ENCODE measurements at places on chromosomes 2 and 18. TPM values are rescaled to one million over a fixed set of nuclear protein-coding genes. Genes with fewer than 3 reads are reported as not detected.
A peak's percentile ranks its signal among the peaks of the same experiment; 100 is the strongest.

GRCh38 chr18:48037481-48038271 lies 107.2 kb upstream of the SMAD2 start:
- no peak for DNase-seq

DNA sequence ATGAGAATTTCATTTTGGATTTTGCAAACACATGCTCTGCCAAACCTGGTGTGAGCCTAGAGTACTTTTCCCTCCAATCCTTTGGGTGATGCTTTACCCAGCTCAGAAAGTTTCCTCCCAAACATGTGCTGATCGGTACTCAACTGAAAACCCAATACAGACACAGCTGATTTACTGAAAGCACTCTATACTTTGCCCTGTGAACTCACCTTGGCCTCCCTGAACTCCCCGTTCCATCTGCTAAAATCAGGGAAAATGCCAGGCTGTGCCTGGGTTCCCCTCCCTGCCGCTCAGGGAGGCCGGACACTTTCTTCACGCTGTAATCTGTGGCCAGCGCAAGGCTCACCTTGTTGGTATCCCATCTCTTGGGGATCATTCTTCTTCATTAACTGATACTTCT lies 391.2 kb downstream of the CBLN2 start:
- DNase-seq = no peak

- no peak for DNase-seq
These were observed 192.8 kb downstream of the ARHGAP15 start for GRCh38 chr2:143321994-143322393.

The CCDC74B gene
- polyA plus RNA-seq = 17.4 TPM

GRCh38 chr2:71950256-71951082 lies 197.2 kb downstream of the CYP26B1 start:
- no peak for DNase-seq

DNA sequence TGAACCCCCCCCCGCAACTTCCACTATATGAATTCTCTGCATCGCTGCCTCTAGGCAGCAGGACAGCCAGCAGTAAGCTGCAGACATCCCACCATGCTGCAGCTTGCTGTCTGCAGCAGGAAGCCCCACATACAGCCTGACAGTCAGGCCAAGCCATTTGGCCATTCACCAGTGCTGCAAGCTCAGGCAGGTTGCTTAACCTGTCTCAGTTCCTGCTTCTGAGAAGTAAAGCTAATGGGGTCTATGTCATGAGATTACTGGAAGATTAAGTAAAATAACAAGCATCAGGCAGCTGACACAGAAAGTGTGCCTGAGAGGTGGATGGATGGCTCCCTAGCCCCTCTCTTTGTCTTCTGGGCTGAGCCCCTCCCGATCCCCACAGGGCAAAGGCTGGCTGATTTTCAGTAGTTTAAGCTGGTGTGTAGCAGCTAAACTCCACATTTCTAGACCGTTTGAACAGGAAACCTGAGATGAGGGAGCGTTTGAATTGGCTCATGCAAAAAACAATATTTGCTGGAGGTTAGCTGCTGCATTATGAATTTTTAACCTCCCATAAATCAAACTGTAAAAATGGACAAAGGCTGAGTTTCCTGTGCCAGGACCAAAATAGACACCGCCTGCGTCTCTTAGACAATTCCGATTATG lies 193.8 kb upstream of the ARL4C start:
- DNase-seq = peak; percentile 26

DNA sequence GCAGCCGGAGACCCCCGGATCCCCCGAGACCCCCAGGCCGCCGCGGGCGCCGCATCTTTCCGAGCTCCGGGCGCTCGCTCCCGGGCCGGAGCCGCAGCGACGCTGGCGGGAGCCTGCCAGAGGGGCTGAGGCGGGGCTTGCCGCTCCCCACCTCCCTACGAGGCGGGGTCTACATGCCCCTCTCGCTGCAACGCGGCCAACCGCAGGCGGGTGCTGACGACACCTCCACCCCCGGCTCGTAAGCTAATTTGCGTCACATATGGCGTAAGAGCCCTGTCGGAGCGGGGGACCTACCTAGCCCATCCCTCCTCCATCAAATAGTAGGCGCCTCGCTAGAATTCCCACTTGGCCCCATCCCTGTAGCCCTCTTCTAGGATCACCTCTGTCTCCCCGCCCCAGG lies at the start of gene PTPRN:
TSS of gene PTPRN (minus strand) at position 124 of the 400 bp plus-strand sequence. CDS start at position 55, 69 bp downstream.
- no peak for DNase-seq

GRCh38 chr2:235050980-235051351 lies 99.1 kb downstream of the SH3BP4 start:
- peak; percentile 88 for DNase-seq

- no peak for DNase-seq
These were observed 26.8 kb downstream of the PLEK start for GRCh38 chr2:68391869-68392268.

- DNase-seq = no peak
These were observed 51.0 kb upstream of the MCFD2 start for GRCh38 chr2:46966576-46966975.

DNA sequence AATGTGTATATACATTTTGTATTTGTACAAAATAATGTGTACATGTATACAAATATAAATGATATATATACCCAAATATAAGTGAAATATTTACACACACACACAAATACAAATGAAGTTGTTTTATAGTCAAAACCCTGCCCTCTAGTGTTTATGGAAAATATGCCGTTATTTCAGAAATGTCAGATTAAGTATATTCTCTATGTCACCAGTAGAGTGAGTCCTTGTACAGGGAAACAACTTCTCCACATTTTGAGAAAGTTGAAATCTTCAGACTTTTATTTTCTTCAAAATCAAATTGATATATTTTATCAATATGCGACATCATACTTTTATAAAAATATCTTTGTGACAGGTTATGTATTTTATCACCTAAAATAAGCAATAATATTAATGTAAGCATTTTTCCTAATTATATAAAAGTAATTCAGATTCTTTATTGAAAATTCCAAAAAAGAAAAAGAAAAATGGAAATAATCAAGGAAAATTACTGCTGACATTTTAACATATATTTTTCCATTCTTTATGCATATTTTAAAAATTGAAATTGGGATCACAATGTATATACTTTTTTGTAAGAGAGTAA lies 22.4 kb downstream of the ARL6IP6 start:
- DNase-seq = no peak

The PTGR3 gene
- 42.3 TPM for polyA plus RNA-seq

GRCh38 chr2:25402477-25402876 lies 60.8 kb upstream of the DNMT3A start:
- DNase-seq = no peak

DNA sequence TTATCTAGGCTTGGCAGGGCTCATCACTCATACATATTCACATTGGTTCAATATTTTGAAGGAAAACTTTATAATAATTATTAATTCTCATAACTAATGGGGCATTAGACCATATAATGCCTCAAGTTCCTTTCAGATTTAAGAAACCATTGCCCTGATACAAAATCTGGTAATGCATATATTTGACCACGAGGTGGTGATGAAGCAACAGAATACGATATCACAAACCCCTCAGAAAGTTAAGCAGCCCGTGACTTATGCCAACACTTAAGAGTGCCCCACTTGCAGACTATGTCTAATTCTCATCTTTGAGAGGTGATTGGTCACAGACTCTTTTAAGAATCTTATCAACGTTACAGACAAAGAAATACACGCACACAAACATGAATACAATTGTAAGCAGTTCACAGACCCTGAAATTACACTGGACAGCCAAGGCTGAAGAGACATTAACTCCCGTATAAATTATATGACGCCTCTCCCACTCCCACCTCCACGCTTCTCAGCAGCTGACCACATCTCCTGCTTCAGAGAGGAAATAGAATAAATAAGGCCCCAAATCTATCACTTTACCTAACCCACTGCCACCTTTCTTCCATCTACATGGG lies 20.7 kb upstream of the DNAH6 start:
- peak; percentile 50 for DNase-seq

The DLGAP1 gene
- 6.1 TPM for polyA plus RNA-seq
